ENCODE measurements at places on chromosomes 6 and 20.

- no peak for DNase-seq
These were observed 73.2 kb upstream of the GATA5 start for GRCh38 chr20:62549029-62549428.

- DNase-seq: peak; percentile 95
These were observed 62.9 kb downstream of the MRPL14 start for GRCh38 chr6:44064089-44064947.

DNA sequence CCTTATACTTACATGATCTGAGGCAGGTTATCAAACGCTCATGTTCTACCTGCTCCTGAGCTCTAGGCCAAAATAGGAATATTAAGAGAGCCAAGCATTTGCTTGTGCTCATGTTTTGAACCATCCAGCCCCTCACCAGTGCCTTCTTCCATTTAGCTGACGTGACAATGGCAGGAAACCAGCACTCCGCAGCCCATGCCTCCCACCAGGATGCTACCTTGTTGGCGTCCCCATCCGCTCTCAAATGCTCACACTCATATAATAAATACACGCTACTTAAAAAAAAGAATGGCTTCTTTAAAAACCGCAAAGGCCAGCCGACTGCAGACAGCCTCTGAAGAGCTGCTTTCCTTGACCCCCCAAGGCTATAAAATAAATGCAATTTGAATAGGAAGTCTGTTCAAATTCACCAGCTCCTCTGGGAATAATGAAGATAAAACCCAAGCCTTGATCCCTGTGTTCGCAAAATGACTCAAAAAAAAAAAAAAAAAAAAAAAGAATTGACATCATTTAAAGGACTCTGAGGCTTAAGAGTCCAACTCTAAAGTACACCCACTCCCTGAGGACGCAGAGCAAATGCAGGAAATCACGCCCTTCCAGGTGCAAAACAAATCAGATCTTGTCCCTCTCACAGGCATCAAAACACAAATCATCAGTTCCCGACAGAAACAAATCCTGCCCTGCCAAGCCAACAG lies 29.0 kb downstream of the RNASET2 start:
- DNase-seq: no peak

DNA sequence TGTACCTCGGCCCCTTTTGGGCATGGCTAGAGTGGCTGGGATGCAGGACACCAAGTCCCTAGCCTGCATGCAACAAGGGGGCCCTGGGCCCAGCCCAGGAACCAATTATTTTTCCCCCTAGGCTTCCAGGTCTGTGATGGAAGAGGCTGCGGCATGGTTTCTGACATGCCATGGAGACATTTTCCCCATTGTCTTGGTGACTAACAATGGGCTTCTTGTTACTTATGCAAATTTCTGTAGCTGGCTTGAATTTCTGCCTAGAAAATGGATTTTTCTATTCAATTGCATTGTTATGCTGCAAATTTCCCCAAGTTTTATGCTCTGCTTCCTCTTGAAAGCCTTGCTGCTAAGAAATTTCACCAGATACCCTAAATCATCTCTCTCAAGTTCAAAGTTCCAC lies 1269.6 kb upstream of the CITED2 start:
- DNase-seq: no peak

DNA sequence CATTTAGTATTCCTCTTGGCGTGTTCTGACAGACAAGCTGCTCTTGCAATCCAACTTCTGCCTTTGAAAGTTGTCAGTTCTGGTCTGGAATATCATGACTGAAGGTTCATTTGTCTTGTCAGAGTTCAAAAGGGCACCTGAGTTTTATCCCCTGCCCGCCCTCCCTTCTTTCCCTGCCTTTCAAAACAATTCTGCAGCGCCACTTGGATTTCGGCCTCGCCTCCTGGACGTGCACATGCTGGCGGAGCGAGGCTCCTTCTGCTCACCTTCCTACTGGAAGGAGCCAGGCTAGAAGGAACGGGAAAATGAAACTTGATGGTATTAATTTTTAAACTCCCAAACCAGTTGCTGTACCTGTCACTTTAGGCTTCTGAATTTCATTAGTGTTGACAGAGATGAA lies 55.7 kb upstream of the HDGFL1 start:
- no peak for DNase-seq

GRCh38 chr6:30005482-30005881 lies 55.6 kb upstream of the POLR1H start:
- DNase-seq: no peak

DNA sequence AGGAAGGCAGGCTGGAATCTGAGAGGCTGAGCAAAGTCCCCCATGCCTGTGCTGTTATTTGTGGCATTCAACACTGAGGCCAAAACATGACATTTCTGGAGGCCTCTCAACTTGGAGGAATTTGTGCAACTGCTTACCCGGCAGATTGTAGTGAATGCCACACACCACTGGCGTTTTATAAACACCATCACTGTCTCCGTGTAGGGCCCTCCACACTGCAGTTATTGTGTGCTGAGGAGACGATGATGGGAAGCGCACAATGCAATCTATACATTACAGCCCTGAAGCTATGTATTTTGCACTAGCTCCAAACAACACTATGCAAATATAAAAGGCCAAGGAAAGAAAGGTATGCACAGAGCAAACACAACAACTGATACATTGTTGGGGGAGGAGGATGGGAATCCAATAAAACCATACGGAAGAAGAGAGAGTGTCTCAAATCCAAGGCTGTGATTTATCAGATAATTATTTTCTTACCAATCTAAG lies 106.5 kb downstream of the SMLR1 start:
- no peak for DNase-seq

- no peak for DNase-seq
These were observed 22.2 kb upstream of the CCN5 start for GRCh38 chr20:44692932-44693480.

DNA sequence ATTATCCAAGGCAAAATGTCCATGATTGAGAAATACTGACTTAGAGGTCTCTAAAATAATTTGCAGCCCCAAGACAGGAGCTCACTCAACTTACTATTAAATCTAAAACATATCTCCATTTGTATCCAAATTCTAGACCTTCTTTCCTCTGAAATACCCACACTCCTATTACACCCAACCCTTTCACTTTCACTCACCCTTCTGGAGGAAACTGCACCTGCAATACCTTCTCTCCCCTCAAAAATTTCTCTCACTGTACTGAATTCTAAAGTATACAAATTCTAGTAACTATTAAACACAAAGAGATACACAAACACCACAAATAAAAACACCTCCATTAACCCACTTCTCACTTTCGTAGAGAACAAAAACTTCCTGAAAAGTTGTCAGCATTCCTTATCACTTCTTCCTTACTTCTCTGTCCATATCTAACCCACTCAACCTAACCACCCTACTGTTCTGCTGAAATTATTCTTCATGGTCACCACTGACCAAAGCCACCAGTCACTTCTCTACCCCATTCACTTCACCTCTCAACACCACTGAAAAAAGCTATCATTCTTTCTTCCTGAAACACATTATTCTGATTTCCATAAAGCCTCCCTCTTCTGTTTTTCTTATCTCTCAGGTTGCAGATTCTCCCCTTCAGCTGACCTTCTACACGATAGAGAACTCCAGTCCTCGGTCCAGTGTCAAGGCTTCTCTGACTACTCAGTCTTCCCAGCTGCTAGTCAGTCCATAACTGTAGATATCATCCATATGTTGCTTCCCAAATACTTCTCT lies 12.0 kb downstream of the LMBRD1 start:
- no peak for DNase-seq

DNA sequence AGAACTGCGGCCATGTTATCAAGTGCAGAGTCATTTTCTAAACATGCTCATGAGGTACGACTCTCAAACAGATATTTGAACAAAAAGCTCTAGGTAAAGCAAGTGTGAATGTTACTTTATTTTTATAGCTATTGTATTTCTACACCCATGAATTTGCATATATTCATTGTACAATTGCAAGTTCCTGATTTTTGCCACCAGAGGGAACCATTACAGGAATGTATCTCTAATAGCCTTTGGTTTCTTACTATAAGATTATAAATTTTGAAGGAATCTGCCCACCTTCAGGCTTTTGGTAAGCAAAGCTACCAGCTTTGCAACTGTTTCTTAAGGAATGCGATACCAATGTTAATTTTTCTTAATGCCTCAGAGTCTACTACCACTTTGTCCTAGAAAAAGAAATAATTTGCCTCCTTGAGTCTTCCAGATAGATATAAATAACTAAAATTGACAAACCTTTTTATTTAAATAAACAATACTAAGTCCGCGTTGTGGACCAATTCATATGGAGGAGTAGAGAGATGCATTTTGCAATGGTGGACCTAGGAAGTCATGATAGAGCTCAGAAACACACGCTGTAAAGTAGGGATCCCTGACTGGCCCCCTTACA lies 125.4 kb upstream of the SAMD5 start:
- DNase-seq: peak; percentile 7

DNA sequence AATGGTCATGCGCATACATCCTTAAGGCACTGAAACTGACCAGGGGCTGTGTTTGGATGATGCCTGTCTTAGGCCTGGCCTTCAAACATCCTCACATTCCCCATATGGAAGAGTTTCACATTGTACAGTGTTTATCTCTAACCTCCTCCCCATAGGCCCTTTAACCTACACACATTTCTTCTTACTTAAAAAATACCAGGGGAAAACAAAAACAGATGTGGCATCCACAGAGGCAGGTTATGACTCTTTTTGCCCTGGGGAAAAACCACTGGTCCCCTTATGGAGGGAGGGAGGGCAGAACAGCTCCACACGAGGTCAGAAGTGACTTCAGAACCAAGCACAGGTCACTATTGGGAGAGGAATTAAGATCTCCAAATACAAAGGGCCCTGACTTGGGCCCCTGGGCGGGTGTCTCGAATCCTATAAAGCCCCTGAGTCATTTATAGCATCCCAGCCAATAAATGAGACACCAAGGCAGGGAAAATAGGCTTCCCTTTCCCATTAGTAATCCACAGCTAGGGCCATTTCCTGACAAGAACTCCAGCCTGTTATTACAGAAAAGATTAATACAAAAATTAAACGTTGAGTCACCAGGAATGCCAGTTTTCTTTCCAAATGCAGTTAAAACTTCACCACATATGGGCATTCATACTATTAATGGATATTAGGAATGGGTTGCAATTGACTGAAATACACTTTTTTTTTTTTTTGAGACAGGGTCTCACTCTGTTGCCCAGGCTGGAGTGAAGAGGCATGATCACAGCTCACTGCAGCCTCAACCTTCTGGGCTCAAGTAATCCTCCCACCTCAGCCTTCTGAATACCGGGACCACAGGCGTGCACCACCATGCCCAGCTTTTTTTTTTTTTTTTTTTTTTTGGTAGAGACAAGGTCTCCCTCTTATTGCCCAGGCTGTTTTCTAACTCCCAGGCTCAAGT lies 107.2 kb downstream of the ATP9A start:
- no peak for DNase-seq

DNA sequence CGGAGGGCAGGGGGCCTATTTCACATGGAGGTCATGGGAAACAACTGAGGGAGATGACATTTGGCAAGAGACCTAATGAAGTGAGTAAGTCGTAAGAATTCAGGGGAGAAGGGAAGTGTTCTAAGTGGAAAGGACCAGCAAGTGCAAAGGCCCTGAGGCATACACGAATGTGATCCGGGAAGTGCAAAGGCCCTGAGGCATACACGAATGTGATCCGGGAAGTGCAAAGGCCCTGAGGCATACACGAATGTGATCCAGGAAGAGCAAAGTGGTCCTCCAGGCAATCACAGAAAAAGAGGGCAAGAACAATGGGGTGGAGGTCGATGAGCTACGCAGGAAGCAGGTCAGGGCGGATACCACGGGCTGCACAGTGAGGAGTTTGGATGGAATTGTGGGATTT lies 24.2 kb upstream of the EXOC2 start:
- DNase-seq: no peak

- DNase-seq: no peak
These were observed 251.9 kb downstream of the UST start for GRCh38 chr6:148998704-148999103.

DNA sequence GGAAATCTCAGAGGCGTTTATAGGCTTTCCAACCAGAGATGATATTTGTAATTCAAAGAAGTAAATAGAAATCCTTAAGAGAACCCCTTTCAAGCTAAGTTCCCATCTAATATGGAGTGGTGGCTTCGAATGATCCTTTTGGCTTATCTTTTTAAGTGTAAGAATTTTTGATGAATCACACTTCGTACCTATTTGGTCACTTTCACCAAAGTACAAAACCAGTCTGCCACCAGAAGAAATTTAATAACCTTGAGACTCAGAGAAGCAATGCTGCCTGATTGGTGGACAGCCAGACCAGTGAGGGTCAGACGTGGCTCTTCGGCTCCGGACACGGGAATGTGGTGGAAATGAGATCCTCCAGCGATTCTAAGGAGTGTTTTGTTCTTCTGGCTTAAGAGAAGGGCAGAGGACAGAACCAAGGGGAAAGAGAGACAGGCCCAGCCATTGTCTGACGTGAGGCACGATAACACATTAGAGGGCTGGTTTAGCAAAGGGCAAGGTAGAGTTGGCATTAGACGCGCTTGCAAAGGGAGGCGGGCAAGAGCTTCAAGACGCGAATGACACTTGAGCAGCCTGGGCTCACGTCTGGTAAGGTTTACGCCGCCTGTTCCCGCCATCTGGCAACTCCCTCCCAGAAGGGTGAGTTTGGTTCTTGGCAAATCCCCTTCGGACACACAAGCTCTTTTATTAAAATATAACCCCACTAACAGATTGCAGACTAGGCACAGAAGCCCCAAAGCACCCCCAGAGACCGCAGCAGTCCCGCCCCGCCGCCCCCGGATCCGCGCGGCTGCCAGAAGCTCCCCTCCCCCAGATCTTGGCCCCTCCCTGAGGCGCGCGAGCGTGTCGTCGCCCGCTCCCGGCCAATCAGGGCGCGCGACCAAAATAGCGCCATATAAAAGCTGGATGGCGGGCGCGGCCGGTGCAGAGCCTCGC lies 50.0 kb upstream of the EZR start:
- DNase-seq: no peak

DNA sequence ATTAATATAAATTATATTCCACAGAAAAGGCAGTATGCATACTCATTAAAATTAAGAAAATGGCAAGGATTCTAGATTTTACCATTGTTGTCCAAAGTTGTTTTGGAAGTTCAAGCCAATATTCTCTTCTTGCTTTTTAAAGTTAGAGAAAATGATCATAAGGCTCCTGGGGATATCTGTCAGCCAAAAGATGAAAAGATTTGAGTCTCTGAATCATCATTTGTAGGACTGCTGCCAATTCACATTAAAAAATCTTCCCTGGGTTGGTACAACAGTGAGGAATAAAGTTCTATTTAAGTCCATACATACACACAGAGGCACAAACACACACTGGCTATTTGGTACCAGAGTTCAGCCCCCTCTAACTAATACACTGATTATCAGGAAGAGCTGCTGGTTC lies 620.1 kb downstream of the COL12A1 start:
- no peak for DNase-seq
